ENCODE measurements at places on chromosomes 5 and 9.

DNA sequence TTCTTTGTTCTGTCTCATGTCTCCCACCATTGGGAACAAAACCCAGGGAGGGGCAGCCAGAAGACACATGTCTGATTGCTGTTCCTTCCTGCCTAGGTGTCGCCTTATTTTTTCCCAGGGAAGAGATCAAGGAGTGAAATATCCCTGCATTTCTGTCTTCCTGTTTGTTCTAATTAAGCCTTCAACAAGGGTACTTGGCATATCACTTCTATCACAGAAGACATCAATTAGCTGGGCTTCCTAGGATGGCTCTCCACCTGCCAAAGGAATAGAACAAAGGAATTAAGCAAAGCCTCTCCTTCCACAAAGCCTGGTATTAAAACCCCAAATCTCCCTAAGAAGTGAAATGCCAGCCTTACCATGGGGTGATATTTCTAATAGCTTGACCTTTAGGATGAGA, 299.5 kb upstream of the CD180 start:
- no peak for DNase-seq
- H3K27me3 ChIP-seq, result no peaks in the 10 kb centered on the region
- H3K27ac ChIP-seq, result no peak overlapping the region
- H3K4me3 ChIP-seq, result no peak overlapping the region
- no peaks in the 10 kb centered on the region for H3K36me3 ChIP-seq

- no peaks in the 10 kb centered on the region for H3K36me3 ChIP-seq
- peak; percentile 50 for DNase-seq
- no peak overlapping the region for H3K27ac ChIP-seq
- H3K4me3 ChIP-seq, result no peak overlapping the region
- no peaks in the 10 kb centered on the region for H3K4me1 ChIP-seq
Observed at GRCh38 chr9:138044485-138045383, 167.2 kb downstream of the CACNA1B start.

- H3K36me3 ChIP-seq, result no peaks in the 10 kb centered on the region
- no peak overlapping the region for H3K27ac ChIP-seq
- no peaks in the 10 kb centered on the region for H3K27me3 ChIP-seq
- no peaks in the 10 kb centered on the region for H3K4me1 ChIP-seq
- DNase-seq, result no peak
Observed at GRCh38 chr9:19748278-19749126, 40.3 kb downstream of the SLC24A2 start.

GRCh38 chr9:2257248-2257929, 242.2 kb downstream of the SMARCA2 start:
- no peaks in the 10 kb centered on the region for H3K4me1 ChIP-seq
- no peak overlapping the region for H3K4me3 ChIP-seq
- H3K27ac ChIP-seq, result no peak overlapping the region
- no peak for DNase-seq
- no peaks in the 10 kb centered on the region for H3K27me3 ChIP-seq

DNA sequence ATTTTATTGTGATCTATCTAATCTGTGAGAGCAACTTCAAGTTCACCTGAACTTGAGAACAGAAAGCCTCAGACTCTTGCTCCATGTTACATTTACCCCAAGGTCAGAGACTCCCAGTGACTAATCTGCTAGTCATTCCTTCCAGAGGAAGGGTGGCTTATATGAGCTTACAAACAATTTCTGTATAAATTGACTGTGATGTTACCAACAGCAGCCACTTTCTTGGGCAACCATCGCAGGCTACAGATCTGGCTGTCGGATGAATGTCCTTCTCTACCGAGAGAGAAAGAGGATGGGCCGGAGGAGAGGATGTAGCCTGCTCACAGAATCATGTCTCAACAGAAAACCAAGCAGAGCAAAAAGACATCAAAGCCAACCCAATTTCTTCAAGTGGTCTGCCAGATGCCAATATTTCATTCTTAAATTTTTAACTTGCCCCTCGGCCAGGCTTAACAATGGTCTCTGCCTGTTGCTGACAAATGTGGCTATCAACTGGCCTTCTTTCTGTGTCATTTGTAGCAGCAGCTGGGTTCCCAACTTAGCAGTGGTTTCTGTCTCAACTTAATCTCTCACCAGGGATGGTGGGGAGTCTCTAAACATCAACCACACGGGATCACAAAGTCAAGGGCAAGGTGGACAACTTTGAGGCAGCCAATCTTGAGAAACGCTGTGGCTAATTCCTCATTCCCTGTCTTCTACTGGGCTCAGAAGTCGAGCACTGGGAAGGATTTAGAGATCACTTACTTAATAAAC, 81.3 kb downstream of the RAPGEF1 start:
- H3K4me3 ChIP-seq, result no peak overlapping the region
- no peak for DNase-seq
- H3K4me1 ChIP-seq, result no peaks in the 10 kb centered on the region
- no peaks in the 10 kb centered on the region for H3K36me3 ChIP-seq
- no peaks in the 10 kb centered on the region for H3K27me3 ChIP-seq

DNA sequence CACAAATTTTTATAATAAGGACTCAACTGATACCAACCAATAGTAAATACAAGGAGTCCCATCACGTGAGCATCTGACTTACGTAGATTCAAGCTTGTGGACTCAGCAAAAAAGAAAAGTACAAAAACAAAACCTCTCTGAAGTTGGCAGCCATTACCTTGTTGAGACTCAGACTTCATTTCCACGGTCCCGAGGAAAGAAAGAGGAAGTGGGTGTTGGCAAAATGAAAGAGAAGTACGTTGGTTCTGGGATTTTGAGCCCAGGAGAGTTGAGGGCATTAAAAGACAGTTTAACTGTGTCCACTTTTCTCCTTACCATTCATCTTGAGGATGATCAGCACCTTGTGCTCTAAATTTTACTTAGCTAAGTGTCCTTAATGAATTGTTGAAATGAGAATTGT, 26.7 kb downstream of the NCBP1 start:
- DNase-seq, result no peak
- H3K27ac ChIP-seq, result no peak overlapping the region
- peaks cover 15% of the 10 kb centered on the region for H3K36me3 ChIP-seq
- no peak overlapping the region for H3K4me3 ChIP-seq

DNA sequence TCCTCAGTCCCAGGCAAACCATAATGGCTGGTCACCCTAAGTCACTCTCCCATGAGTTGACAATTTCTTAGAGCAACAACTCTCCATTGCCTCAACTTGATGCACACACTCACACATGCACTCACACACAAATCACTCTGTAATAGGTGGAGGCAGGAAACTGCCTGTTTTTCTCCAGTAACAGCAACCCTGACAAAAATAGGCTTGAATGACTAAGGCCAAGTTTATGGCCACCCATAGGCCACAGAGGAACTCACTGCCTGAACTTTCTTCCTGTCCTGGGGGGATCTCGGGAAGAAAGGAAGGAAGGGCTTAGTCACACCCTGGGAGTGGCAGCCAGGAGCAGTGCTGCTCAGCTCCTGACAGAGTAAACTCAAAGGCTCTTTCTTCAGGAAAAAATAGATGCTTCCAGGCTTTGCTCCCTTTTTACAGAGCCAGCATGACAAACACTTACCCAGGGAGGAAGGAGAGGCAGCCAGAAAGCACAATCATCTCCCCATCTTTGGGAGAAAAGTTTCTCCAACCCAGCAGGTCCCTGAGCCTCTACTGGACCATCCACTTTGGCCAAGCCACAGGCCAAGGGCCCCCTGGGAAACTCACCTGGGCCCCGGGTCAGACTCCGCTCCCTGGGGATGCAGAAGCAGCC, 368 bp downstream of the SH3TC2 start:
- DNase-seq, result no peak
- peak overlapping the region; percentile 52 for H3K27ac ChIP-seq
- no peaks in the 10 kb centered on the region for H3K27me3 ChIP-seq
- no peak overlapping the region for H3K4me3 ChIP-seq
- no peaks in the 10 kb centered on the region for H3K4me1 ChIP-seq
- H3K36me3 ChIP-seq, result no peaks in the 10 kb centered on the region

- no peaks in the 10 kb centered on the region for H3K4me1 ChIP-seq
- DNase-seq, result no peak
- no peak overlapping the region for H3K27ac ChIP-seq
- H3K4me3 ChIP-seq, result no peak overlapping the region
- H3K27me3 ChIP-seq, result peaks cover 4% of the 10 kb centered on the region
Observed at GRCh38 chr5:159244163-159244562, 18.9 kb upstream of the UBLCP1 start.

DNA sequence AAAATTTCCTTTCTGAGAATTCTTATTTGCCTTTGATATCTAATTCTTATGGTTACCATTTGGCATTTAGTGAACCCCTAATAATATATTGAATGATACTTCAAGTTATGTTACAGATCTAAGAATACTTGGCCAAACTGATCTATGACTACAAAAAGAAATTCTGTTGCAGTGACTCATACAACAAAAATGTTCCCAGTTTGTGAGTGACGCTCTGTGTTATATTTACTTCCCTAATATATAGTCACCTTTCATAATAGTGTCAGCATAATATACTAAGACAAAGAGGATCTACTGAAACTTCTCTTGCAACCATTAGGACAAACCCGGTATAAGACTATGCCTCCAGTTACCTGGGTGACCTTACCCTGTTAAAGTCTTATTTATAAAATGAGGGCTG, 216.9 kb upstream of the TLX3 start:
- no peak overlapping the region for H3K27ac ChIP-seq
- no peak overlapping the region for H3K4me3 ChIP-seq
- H3K4me1 ChIP-seq, result no peaks in the 10 kb centered on the region
- H3K36me3 ChIP-seq, result no peaks in the 10 kb centered on the region

GRCh38 chr5:82982846-82983245, 94.3 kb downstream of the TMEM167A start:
- no peaks in the 10 kb centered on the region for H3K4me1 ChIP-seq
- H3K36me3 ChIP-seq, result no peaks in the 10 kb centered on the region
- no peaks in the 10 kb centered on the region for H3K27me3 ChIP-seq
- no peak overlapping the region for H3K27ac ChIP-seq
- no peak for DNase-seq

GRCh38 chr9:112403614-112404201, 23.8 kb downstream of the HSDL2 start:
- H3K27me3 ChIP-seq, result no peaks in the 10 kb centered on the region
- peaks cover 33% of the 10 kb centered on the region for H3K36me3 ChIP-seq
- H3K4me1 ChIP-seq, result no peaks in the 10 kb centered on the region
- DNase-seq, result no peak
- H3K27ac ChIP-seq, result no peak overlapping the region

GRCh38 chr9:113564498-113565237, 101.1 kb downstream of the RGS3 start:
- H3K4me1 ChIP-seq, result peaks cover 51% of the 10 kb centered on the region
- no peaks in the 10 kb centered on the region for H3K27me3 ChIP-seq
- no peaks in the 10 kb centered on the region for H3K36me3 ChIP-seq
- peak overlapping the region; percentile 47 for H3K4me3 ChIP-seq
- peak overlapping the region; percentile 89 for H3K27ac ChIP-seq
- peak; percentile 87 for DNase-seq

GRCh38 chr5:141560725-141561483, 57.9 kb downstream of the DIAPH1 start:
- H3K4me1 ChIP-seq, result peaks cover 32% of the 10 kb centered on the region
- peak overlapping the region; percentile 87 for H3K27ac ChIP-seq
- no peaks in the 10 kb centered on the region for H3K27me3 ChIP-seq
- peak overlapping the region; percentile 26 for H3K4me3 ChIP-seq

DNA sequence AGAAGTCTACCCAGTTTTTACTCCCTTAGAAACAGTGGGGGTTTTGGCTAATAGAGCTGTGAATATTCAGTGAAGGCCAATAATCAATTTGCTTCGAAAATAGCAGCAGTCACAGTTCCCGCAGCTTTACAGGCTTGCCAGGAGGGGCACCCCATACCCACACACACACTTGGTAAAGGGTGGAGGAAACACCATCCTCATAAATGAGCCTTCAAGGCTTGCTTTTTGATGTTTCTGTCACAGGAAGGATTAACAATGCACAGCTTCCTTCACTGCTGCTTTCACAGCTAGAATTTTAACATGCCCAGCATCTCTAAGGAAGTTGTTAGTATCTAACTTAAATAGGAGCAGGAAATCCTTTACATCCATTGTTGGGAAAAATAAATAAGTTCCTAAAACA, 1247.5 kb upstream of the C9orf72 start:
- no peak overlapping the region for H3K27ac ChIP-seq
- H3K36me3 ChIP-seq, result no peaks in the 10 kb centered on the region
- H3K4me1 ChIP-seq, result no peaks in the 10 kb centered on the region
- no peak overlapping the region for H3K4me3 ChIP-seq

DNA sequence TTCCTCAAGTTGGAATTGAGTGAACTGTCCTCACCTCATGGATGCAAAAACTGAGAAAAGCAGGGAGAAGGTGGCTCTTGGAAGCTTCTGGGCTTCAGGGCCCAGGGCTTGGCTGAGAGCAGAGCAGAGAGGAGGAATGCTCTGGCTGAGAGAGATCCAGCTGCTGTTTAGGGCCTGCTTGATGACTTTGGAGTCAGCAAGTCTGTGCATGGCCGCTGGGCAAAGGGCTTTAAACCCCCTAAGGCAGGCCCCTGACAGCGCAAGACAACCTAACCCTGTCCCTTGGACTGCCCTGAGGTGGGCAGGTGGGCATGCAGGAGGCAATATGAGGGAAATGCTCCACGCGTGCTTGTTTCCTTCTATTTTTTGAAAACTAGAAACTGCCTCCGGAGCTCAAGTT, 8.6 kb downstream of the STC2 start:
- no peaks in the 10 kb centered on the region for H3K36me3 ChIP-seq
- peaks cover 59% of the 10 kb centered on the region for H3K4me1 ChIP-seq
- H3K4me3 ChIP-seq, result no peak overlapping the region
- peak overlapping the region; percentile 85 for H3K27ac ChIP-seq

GRCh38 chr9:14994738-14995137, 84.5 kb upstream of the FREM1 start:
- H3K36me3 ChIP-seq, result no peaks in the 10 kb centered on the region
- no peak overlapping the region for H3K27ac ChIP-seq
- H3K27me3 ChIP-seq, result no peaks in the 10 kb centered on the region
- no peak overlapping the region for H3K4me3 ChIP-seq
- DNase-seq, result no peak
- H3K4me1 ChIP-seq, result peaks cover 5% of the 10 kb centered on the region

- H3K27me3 ChIP-seq, result no peaks in the 10 kb centered on the region
- no peak overlapping the region for H3K4me3 ChIP-seq
- DNase-seq, result no peak
- no peaks in the 10 kb centered on the region for H3K4me1 ChIP-seq
Observed at GRCh38 chr9:108550106-108550505, 305.7 kb downstream of the ACTL7B start.

GRCh38 chr5:121031491-121031890, 567.4 kb downstream of the PRR16 start:
- H3K27me3 ChIP-seq, result no peaks in the 10 kb centered on the region
- H3K4me1 ChIP-seq, result no peaks in the 10 kb centered on the region
- H3K27ac ChIP-seq, result no peak overlapping the region
- no peak overlapping the region for H3K4me3 ChIP-seq
- no peaks in the 10 kb centered on the region for H3K36me3 ChIP-seq

DNA sequence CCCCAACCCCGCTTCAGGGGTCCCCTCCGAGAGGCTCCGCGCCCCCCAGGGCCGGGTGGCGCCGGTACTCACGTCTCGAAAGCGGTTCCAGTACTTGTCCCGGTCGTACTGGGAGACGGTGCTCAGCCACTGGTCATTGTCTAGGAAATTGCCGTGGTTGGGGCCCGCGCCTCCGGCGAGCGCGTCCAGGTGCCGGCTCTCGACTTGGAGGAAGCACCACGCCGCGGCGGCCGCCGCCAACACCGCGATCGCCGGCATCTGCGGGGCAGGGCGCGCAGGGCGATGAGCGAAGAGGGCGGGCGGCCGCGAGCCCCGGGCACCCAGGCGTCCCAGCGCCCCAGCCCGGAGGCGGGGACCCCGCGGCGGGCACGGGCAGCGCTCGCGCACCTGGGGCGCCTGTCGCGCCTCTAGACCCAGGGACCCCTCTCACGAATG, 808 bp downstream of the SPOCK1 start:
- H3K4me3 ChIP-seq, result peak overlapping the region; percentile 57
- H3K27ac ChIP-seq, result no peak overlapping the region
- no peaks in the 10 kb centered on the region for H3K27me3 ChIP-seq
- H3K36me3 ChIP-seq, result no peaks in the 10 kb centered on the region
- peaks cover 7% of the 10 kb centered on the region for H3K4me1 ChIP-seq
- no peak for DNase-seq

Data from sigmoid colon (tissue), 7 donors.